Common myeloid progenitor, CD34-positive (primary cell): ENCODE measurements at places on chromosomes 7 and 10.

DNA sequence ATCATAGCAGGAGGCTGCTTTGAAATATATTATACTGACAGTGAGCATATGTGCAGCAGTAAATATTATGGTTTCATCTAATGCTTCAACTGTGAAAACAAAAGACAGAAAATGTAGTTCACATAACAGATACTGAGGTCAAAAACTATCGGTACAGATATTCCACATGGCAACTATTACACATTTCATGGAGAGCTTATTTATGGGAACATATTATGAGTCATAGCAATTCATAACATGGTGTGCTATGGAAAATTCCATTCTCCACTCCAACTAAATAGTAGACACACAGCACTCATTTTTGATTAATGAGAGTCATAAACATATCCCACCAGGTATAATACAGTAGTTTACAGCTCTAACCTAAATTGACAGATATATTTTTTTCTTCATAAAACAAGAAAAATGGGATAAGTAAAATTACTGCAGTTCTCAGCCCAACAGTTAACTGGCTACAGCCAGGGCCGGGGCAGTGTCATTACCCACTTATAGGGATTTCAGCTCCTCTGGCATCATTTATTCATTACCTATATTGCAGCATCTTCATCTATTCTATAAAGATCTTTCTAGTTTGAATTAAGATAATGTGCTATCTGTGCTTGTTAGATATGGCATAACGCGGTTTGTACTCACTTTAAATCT is 475.6 kb upstream of the KLF6 start:
- H3K27ac ChIP-seq = no peak overlapping the region
- no peaks in the 10 kb centered on the region for H3K36me3 ChIP-seq
- H3K4me3 ChIP-seq = no peak overlapping the region
- no peaks in the 10 kb centered on the region for H3K27me3 ChIP-seq
- peaks cover 3% of the 10 kb centered on the region for H3K4me1 ChIP-seq
- no peak for DNase-seq

DNA sequence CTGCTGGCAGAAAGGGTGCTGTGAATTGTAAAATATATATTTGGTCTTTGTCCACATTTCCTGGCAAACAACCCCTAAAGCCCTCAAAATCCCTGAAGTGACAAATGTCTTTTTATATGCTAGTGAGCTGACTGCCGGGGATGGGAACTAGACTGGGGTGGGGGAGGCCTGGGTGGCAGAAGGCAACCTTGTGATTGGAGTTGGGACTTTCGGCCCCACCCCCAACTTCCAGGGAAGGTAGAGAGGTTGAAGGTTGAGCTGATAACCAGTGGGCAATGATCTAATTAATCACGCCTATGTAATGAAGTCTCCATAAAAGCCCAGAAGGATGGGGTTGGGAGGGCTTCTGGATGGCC is 2.7 kb downstream of the EPHA1 start:
- DNase-seq = no peak
- no peaks in the 10 kb centered on the region for H3K36me3 ChIP-seq
- no peak overlapping the region for H3K4me3 ChIP-seq
- no peak overlapping the region for H3K27ac ChIP-seq
- H3K27me3 ChIP-seq = no peaks in the 10 kb centered on the region
- peaks cover 35% of the 10 kb centered on the region for H3K4me1 ChIP-seq

DNA sequence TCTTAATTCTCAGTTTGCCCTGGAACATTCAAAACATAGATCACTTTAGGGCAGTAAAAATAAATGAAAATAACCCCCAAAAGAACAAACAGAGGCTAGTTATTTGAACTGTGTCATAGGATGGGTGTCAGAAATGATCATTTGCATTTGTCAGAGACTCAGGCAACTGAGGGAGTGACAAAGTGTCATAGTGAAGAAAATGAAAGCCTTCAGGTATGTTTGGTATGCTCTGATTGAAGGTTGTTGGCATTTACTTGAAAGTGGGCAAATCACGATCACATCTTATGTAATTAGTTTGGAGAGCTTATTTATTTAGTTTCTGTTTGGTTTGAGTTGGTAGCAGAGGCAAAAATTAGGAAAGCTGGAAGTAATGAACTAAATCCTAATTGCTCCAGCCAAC is 880.9 kb downstream of the ANKRD7 start:
- H3K4me3 ChIP-seq = no peak overlapping the region
- DNase-seq = no peak
- H3K36me3 ChIP-seq = no peaks in the 10 kb centered on the region
- no peaks in the 10 kb centered on the region for H3K4me1 ChIP-seq

DNA sequence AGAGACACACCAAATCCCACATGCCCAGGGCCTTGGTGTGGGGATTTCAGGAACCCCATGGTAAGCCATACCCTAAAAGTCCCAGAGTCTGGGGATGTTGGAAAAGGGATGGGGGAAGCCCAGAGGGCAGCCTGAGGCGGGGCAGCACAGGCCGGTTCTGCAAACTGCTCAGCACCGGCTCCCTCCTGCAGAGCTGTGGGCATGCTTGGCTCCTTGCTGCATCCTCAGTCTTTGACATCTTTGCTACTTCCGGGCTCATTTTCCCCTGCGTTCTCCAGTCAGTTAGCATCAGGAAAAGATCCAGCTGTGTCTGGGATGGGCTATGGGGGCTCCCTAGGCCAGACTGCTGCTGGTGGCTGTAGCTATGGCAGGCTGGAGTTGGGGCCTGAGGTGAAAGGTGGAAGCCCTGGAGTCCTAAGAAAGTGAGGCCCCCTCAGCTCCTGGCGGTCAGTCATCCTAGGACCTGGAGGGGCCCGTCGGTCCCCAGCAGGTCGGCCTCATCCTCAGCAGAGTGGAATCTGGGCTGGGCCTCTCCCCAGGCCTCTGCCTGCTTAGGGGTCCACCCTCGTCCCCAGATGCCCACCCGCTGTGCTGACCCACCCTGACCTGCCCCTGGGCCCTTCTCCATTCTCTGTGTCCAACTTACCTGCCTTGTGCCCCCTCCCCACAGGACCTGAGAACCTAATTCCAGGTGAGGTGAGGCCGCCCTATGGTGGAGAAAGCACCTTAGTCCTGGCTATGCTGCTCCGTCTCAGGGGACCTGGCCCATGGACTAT is 9.3 kb downstream of the TBATA start:
- H3K4me1 ChIP-seq = no peaks in the 10 kb centered on the region
- H3K4me3 ChIP-seq = no peak overlapping the region
- DNase-seq = no peak
- H3K27me3 ChIP-seq = no peaks in the 10 kb centered on the region
- H3K27ac ChIP-seq = no peak overlapping the region

DNA sequence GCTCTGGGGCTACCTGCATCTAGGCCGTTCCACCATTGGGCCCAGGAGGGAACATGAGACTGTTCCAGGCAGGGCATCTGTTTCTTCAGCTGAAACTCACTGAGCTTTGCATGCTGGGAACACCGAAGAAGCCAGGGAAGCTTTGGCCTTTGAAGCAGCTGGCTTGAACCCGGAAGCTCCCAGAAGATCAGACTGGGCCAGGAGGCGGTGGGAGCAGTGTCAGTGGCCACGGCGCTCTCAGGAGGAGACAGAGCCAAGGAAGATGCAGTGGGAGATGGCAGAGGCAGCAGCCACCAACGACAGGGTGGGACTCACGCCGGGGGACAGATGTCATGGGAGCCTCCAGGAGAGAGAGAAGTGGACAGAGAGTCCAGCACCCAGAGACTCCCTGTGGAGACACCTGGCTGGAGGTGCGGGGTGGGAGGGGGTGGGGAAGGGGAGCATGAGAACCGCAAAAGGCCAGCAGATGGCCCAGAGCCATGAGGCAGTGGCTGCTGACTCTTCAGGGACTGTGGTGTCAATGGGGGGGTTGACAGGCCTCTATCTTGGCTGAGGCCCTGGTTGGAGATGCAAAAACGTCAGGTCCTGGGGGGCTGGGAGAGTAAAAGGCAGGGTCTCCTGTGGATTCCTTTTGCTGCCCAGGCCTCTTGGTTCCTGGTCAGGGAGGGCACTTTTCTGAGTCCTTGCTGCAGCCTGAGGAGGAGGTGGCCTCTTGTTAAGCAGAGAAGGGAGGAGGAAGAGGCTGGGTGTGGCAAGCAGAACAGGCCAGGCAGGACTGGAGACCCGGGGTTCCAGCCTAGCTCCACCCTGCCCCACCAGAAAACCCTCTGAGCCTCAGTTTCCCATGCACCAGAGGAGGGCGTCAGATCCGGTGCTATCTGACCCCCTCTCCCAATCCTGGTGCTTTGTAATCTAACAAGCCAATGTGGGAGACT is 6.3 kb upstream of the AQP1 start:
- H3K27ac ChIP-seq = no peak overlapping the region
- no peak overlapping the region for H3K4me3 ChIP-seq
- DNase-seq = no peak
- H3K36me3 ChIP-seq = no peaks in the 10 kb centered on the region
- no peaks in the 10 kb centered on the region for H3K27me3 ChIP-seq

GRCh38 chr10:54368984-54369383 is 432.0 kb downstream of the PCDH15 start:
- no peaks in the 10 kb centered on the region for H3K4me1 ChIP-seq
- no peaks in the 10 kb centered on the region for H3K27me3 ChIP-seq
- H3K4me3 ChIP-seq = no peak overlapping the region
- H3K27ac ChIP-seq = no peak overlapping the region

GRCh38 chr7:140342727-140343514 is 55.4 kb downstream of the SLC37A3 start:
- H3K4me3 ChIP-seq = no peak overlapping the region
- H3K27me3 ChIP-seq = no peaks in the 10 kb centered on the region
- no peaks in the 10 kb centered on the region for H3K4me1 ChIP-seq
- H3K27ac ChIP-seq = no peak overlapping the region
- peak; percentile 48 for DNase-seq

DNA sequence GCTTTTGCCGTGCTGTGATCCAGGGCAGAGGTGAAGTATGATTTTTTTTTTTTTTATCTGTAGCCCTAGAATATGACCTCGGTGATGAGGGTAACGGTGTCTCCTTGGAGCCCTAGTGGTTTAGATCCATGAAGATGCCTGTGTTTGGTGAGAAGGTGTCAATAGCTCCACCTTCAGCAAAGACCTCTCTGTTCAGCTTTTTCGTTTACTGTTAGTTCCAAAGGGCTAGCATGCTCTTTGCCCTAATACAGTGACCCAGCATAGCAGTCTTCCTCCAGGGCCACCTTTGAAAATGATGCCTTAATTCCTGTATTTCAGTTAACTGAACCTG is 746 bp upstream of the MRPS16 start:
- H3K27me3 ChIP-seq = no peaks in the 10 kb centered on the region
- H3K36me3 ChIP-seq = peaks cover 13% of the 10 kb centered on the region
- peaks cover 29% of the 10 kb centered on the region for H3K4me1 ChIP-seq

GRCh38 chr7:4030346-4030950 is 651.6 kb upstream of the FOXK1 start:
- no peak for DNase-seq
- no peak overlapping the region for H3K4me3 ChIP-seq
- no peaks in the 10 kb centered on the region for H3K27me3 ChIP-seq
- H3K36me3 ChIP-seq = no peaks in the 10 kb centered on the region
- H3K27ac ChIP-seq = no peak overlapping the region

DNA sequence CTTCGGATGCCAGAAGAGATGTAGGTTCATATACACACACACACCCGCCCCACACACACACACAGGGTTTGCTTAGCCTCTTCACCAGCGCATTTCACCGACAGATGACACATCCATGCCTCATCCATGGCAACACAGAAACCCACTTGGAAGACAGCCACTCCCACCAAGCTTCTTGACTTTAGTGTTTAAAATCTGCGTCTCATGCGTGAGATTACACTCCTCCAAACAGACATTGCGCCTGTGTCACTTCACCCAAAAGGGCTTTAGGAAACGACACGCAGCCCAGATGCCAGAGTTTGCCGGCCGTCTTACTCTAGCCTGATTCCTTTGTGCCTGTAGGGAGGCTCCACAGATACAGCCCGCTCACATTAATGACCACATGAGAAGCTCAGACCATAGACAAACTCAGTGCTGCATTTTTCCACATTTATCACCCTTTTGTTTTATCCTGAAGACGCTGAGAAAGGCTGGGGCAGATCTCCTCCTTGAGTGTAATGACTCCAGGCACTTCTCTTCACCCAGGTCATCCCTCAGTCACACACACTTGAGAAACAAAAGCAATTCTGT is 73.8 kb downstream of the DIP2C start:
- peaks cover 11% of the 10 kb centered on the region for H3K4me1 ChIP-seq
- H3K27me3 ChIP-seq = peaks cover 5% of the 10 kb centered on the region
- H3K36me3 ChIP-seq = no peaks in the 10 kb centered on the region
- H3K4me3 ChIP-seq = no peak overlapping the region

- no peaks in the 10 kb centered on the region for H3K27me3 ChIP-seq
- no peak overlapping the region for H3K27ac ChIP-seq
- no peak for DNase-seq
- no peaks in the 10 kb centered on the region for H3K4me1 ChIP-seq
- H3K4me3 ChIP-seq = no peak overlapping the region
These were observed 64.4 kb downstream of the KCND2 start for GRCh38 chr7:120337308-120337907.

- DNase-seq = no peak
- H3K36me3 ChIP-seq = peaks cover 19% of the 10 kb centered on the region
These were observed 73.7 kb downstream of the NKX6-2 start for GRCh38 chr10:132712291-132712690.
